Stimulated activated CD8-positive, alpha-beta memory T cell treated with anti-CD3 and anti-CD28 coated beads, Interleukin-4, amount 100 ng/mL, for 4 hours (primary cell): ENCODE measurements at places on chromosomes 5 and 9.

DNA sequence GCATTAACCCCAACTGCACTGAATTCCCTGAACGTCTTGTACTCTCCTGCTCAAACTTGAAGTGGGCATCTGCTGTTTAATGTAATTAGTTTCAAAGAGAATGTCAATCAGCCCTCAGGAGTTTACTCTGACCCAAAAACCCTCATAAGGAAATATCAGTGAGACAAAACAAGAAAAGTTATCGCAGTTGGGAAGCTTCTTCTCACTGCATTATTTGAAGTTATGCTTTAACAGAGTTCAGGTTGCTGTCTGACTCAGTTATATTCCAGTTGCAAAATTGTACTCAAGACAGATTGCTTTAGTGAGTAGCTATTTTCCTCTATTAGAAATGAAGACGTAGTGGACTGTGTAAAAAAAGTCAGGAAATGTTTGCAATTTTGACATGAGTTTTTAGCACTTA, 52.1 kb downstream of the PPIC start:
- no peak for DNase-seq

- no peak for DNase-seq
Observed at GRCh38 chr5:54285686-54286085, 24.7 kb downstream of the ARL15 start.

- DNase-seq, result no peak
Observed at GRCh38 chr5:44048276-44048984, 340.8 kb downstream of the FGF10 start.

GRCh38 chr5:154962494-154962893, 21.6 kb downstream of the MRPL22 start:
- no peak for DNase-seq

GRCh38 chr5:51001227-51001923, 334.9 kb downstream of the PARP8 start:
- no peak for DNase-seq

DNA sequence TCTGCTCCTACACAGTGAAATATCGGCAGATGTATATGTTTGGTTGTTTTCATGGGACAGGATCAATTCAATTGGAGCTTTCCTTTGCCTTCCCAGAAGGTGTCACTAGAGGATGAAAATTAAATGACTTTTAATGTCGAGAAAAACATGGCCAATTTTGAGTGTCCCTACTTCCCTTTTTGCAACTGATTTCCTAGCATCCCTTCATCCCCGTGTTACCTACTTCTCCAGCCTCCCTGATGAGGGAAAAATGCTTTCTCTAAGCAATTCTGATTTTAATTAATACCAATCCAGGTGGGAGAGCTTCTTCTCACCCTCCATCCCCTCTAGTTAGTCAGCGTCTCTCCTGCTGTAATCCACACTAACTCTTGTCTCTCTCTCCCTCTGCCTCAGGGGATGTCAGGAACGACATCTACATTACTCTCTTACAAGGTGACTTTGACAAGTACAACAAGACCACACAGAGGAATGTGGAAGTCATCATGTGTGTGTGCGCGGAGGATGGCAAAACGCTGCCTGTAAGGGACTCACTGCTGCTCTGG, 64.9 kb downstream of the DOCK2 start:
- DNase-seq, result no peak

- DNase-seq, result no peak
Observed at GRCh38 chr9:116088396-116088795, 65.2 kb upstream of the PAPPA start.

DNA sequence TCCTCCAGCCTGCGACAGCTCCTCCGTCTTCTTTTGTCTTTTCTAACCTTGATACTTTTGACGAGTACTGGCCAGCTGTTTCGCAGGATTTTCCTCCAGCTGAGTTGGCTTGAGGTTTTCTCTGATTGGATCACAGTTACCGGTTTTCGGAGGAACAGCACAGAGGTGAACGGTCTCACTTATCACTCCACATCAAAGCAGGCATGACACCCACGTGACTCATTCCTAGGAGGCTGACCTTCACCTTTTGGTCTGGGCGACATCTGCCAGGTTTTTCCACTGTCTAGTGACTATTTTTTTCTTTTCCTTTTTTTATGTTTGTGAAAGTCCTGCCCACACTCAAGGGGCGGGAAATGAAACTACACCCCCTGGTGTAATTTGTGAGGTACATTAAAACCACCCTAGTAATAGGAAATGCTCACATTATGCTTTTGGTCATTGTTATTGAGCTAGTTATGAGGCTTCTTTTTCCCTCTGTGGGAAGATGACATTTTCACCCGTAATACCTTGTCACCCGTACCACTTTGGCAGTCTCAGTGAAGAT, 319.2 kb downstream of the GADD45G start:
- DNase-seq, result peak; percentile 19

- DNase-seq, result no peak
Observed at GRCh38 chr5:132704875-132705274, 31.1 kb downstream of the IL4 start.

GRCh38 chr5:40585537-40586267, 94.0 kb upstream of the PTGER4 start:
- DNase-seq, result no peak

- DNase-seq, result no peak
Observed at GRCh38 chr5:113058269-113058668, 81.7 kb downstream of the DCP2 start.

DNA sequence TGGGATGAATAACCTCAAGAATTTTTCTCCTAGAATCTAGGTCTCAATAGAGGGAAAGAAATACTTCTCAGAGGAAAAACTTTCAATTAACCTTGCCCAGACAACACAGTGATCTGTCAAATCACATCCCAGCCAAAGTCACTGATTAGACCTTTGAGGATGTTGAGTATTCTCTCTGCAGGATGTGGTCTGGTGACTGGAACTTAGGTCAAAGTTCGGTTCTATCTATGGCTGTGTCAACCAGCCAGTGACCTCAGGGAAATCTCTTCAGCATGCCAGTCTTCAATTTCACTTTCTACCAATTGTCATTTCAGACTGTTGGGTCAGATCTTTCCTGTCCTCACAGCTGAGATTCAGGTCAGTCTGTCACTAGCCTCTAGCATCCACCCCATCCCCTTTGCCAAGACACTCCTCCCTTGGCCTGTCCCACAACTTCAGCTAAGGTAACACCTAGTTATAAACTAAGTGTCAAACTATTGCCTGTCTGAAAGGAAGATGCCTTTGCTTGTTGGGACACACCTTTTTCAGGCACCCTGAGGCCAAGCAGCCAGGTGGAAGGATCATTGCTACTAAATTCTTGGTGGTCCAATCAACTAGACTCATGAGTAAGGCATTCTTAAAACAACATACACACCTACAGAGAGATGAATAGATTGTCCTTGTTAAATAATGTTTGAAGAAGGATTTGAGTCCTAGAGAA, 156.3 kb upstream of the FST start:
- DNase-seq, result no peak

DNA sequence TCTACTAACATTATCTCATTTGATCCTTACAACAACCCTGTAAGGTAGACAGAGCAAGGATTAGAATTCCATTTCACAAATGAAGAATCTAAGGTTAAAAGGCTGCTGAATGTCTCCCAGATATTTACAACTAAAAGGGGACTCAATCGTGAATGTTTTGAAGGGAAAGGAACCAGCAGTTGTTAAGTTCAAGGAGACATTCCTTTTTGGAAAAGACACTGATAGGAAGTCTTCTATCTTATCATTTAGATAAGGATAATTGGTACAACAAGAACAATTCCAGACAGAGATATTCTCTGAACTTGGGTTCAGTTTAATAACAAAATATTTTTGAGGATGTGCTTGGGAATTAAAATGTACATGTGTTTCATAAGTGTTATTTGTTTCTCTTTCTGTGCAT, 37.5 kb upstream of the CER1 start:
- DNase-seq, result no peak

DNA sequence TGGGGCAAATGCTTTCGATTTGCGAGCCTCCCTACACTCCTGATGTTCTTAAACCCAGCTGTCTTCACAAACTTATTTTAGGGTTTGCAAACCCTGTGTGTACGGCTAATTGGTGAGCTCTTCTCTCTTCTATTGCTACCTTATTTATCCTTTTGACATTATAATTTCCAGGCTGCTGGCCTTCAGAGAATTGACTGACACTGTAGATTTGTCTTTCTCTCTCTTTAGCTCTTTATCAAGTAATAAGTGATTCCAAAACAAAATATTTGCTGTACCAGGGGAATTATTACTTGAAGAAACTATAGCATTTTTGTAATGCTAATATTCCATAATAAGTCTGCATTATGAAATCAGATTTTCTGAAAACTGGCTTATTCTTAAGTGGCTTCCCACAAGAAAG, 92.5 kb downstream of the NPR3 start:
- DNase-seq, result no peak

DNA sequence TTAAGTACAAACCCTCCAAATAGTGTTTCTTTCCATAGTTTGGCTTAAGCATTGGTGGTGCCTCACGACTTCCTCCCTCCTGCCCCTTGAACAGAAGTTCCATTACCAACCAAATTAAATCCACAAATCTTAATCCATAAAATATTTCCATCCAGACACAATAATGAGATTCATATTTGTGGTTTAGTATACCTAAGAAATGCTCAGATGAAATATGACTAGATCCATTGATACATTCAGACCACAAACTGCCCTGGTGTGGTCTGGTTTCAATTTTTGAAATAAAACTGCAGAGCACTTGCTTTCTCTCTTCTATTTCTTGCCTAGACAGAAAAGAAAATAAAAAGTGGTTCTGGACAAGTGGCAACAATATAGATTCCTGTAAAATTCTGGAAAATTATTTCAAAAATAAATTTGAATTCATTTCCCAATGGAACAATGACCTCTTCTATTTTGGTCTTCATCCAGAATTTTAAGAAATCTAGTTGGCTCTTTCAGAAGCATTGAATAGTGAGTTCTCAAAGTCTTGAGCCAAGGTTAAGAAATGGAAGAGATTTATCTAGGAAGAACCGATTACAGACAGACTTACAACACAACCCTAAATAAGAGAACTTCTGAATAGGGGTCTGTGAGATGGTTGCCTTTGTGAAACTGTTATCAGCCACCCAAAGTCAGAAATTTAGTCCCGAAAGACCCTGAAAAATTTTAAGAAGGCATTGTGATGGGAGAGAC, 14.0 kb downstream of the TNC start:
- no peak for DNase-seq

DNA sequence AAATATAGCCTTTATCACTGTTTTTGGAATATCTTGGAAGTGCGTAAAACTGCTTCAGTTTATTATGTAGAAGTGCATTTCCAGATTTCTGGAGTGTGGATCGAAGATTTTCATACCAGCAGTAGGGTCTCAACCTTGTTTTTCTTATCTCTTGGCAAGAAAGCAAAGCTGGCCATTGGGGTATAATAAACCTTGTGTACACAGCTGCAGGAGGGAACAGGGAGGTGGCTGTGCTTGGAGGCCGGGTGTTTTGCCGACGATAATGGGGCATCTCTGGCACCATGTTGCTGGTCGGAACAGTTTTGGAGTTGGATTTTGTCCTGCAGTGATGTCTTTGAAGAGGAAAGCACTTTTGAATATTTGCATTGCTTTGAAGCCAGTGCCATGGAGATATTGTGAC, 308.8 kb upstream of the DMRT1 start:
- no peak for DNase-seq

DNA sequence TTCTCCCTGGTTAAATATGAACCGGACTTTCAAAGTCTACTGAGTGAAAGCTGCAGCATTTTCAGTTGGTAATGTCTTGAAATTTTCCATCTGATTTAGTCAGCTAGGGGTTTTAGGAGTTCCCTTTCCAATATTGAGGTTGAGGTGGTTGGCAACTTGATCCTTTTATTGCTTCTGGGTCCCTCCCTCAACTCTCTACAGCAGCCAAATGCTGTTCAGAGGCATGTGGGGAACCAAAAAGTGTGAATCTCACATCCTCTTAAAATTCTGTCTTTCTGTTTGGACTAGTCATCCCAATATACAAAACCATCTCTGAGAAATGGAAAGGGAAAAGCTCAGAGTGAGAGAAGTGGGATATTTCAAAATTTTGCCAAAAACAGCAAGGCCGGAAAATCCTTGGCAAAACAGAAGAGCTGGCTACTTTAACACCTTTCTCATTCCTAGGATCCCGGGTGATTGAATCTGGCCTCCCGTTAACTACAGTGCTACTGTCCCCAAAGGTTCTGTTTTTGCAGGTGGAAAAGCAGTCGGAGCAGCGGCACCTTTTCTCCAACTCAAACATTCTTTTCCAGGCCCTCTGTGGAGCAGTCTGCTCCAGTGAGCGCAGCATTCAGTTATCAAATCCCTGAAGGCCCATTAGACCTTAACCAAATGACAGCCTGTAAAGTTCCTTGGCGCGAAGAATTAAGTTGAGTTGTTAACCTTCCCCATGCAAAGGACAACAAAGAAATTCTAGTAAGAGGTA, 345.9 kb upstream of the NUDT12 start:
- DNase-seq, result no peak

DNA sequence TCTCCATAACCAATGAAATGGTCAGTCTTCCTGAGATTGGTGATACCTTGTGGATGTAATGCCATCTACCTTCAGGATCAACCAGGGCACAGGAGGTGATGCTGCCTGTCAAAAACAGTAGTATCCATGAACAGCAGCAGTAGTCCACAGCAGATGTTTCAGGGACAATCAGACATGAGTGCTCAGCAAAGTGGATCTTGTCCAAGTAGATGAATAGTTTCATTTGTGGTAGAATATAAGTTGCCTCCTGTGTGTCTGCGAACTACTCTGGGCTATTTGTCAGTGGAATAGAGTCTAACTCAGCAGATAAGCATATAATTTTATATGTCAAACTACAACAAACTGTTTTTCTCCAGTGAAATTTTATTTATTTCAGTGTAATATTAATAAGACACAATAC, 1860.1 kb upstream of the ACO1 start:
- DNase-seq, result no peak

DNA sequence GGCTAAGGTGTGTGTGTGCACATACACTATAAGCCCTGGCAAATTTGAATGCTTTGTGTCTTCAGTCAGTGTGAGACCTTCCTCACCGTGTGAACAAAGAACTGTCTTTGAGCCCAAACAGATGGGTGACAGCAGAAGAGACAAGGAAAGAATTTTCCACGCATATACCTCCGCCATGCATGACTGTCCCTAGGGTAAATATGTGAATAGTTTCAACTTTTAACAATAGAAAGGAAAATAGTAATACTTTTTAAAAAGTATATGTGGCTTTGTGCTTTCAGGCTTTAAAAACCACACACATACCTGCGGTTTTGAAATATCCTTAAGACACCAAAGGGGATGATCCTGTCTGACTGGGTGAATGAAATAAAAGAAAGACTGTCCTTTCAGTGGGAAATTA, 438.6 kb upstream of the MPDZ start:
- DNase-seq, result no peak

- no peak for DNase-seq
Observed at GRCh38 chr9:73011181-73011750, 58.4 kb upstream of the ALDH1A1 start.

DNA sequence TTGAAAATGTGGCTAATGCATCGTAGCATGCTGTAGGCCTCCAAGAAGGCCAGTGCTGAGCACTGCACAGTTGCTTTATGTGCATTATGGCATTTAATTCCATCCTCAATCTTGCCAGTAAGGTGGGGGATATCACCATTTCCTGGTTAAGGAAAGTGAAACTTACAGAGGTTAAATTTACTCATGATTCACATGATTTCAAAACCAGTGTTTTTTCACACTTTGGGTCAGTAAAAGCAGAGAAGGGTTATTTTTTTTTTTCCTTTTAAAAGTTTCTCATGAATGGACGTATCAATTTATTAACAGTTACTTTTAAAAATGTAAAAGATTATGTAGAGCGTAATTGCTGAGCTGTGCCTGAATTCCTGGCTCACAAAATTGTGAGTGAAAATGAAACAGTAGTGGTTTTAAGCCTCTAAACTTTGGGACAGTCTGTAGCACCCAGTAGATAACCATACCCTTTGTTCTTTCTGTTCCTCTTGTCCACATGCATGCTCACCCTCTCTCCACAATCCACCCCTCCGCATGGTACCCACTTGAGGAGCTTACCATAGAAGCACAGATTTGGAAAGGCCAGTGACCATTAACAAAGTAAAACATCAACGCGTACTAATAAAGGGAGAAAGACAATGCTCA, 21.2 kb downstream of the MAST4 start:
- DNase-seq, result no peak
